ENCODE measurements at places on chromosomes 3 and 15. TPM values are rescaled to one million over a fixed set of nuclear protein-coding genes. Genes with fewer than 3 reads are reported as not detected.

Gene MORC1
- not detected for total RNA-seq

Gene FSIP1
- 0.42 TPM for total RNA-seq

Gene DUT
- total RNA-seq = 122 TPM

Gene STAB1
- 2.2 TPM for total RNA-seq

Gene OR5K2
- total RNA-seq = not detected

DNA sequence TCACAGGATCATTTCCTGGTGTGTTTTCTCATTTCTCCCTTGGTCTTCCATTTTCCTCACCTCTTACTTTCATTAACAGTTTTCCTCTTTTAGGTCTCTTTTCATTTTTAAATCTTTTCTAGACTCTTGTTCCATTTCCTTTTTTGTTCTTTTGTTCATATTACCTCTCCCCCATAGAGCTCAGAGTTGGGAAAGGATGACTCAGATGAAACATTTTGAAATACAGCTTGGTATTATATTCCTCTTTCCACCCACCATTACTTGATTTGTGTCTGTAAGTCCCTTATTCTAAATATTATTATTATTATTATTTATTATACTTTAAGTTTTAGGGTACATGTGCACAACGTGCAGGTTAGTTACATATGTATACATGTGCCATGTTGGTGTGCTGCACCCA, 153.1 kb downstream of the VGLL3 start:
- H3K4me1 ChIP-seq = no peaks in the 10 kb centered on the region
- no peaks in the 10 kb centered on the region for H3K27me3 ChIP-seq
- H3K36me3 ChIP-seq = no peaks in the 10 kb centered on the region
- no peak for DNase-seq
- no peak overlapping the region for H3K4me3 ChIP-seq

DNA sequence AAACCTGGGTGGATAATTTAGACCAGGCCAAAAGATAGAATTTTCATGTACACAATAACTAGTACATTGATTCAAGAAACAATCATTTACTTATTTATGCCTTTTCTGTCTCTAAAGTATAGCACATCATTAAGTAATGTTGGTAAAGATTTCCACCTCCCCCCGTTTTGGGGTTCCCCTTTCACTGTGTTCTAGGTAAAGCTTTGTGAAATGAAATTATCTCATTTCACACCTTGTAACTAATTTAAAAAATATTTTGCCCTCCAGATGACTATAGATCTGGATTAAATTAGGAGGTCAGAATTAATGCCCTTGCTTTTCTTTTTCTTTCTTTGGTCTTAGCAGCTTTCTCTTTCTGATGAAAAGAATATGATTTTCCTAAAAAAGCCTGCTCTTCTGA, 328.5 kb upstream of the TBC1D5 start:
- no peak overlapping the region for H3K27ac ChIP-seq
- no peak for DNase-seq
- no peak overlapping the region for H3K4me3 ChIP-seq
- H3K27me3 ChIP-seq = no peaks in the 10 kb centered on the region
- H3K36me3 ChIP-seq = no peaks in the 10 kb centered on the region

DNA sequence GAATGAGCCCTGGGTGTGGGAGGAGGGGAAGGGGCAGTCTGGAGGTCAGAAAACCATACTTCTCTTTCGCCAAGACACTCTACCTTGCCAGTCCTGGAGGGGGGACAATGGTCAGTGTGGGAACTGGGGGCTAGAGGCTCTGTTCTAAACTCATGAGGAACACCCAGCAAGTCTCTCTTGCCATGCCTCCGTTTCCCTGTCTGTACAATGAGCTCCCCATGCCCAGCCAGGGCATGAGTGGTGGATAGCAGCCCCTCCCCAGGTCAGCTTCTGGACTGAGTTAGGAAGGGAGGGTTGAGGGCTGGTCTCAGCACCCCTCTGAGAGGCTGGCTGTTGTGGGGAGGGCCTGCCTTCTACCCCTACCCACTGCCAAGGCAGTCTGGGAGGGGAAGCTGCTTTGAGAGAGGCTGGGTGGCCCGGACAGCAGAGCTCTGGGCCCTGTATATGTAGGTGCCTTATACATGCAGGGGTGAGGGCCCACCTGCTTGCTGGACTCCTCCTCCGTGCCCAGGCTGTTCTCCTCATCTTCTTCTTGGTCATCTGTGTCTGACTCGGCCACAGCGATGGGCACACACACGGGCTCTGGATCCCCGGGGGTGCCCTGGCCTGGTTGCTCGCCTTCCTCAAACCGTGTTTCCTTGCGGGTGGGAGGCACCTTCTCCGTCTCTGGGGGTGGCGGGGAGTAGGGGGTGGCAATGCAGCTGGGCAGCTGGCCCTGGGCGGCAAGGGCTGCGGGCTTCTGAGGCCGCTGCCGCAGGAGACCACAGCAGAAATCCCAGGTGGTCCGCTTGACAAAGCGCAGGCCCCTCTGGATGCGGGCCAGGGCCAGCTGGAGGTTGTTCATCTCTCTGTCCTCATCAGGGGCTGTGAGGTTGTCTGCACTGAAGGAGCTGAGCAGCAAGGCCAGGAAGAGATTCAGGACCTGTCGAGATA, 68.8 kb downstream of the SCN5A start:
- no peak overlapping the region for H3K4me3 ChIP-seq
- H3K36me3 ChIP-seq = no peaks in the 10 kb centered on the region
- peaks cover 2% of the 10 kb centered on the region for H3K27me3 ChIP-seq
- no peak overlapping the region for H3K27ac ChIP-seq
- H3K4me1 ChIP-seq = peaks cover 23% of the 10 kb centered on the region

Gene SAMMSON
- not detected for total RNA-seq

Gene MLF1
- 121 TPM for total RNA-seq

Gene CEMIP
- total RNA-seq = 0.18 TPM

DNA sequence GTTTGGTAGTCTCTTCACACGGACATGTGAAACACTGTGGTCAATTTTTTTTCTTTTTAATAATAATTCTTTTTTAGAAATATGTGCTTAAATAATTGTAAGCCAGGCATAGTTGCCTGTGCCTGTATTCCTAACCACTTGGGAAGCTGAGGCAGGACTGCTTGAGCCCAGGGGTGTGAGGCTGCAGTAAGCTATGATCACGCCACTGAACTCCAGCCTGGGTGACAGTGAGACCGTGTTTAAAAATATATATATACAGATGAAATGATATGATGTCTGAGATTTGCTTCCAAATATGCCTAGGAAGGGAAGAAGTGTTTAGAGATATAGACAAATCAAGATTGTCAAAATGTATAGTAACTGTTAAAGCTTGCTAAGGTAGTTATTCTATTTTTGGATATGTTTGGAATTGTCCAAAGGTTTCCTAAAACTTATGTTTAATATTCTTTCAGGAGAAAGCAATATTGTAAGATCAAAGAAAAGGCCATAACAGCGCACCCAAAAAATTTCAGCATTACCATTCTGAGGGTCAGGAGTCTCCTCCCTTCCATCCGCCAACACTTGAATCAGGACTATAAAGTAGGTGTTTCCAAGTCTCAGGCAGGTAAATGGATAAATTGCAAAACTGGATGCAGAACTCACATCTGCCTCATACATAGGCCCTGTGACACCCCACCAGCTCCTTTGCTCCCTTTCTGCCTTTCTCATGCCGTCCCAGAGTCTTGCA, 532 bp upstream of the SELENOT start:
- H3K4me3 ChIP-seq = peak overlapping the region; percentile 84
- H3K27ac ChIP-seq = peak overlapping the region; percentile 94
- H3K4me1 ChIP-seq = peaks cover 26% of the 10 kb centered on the region

DNA sequence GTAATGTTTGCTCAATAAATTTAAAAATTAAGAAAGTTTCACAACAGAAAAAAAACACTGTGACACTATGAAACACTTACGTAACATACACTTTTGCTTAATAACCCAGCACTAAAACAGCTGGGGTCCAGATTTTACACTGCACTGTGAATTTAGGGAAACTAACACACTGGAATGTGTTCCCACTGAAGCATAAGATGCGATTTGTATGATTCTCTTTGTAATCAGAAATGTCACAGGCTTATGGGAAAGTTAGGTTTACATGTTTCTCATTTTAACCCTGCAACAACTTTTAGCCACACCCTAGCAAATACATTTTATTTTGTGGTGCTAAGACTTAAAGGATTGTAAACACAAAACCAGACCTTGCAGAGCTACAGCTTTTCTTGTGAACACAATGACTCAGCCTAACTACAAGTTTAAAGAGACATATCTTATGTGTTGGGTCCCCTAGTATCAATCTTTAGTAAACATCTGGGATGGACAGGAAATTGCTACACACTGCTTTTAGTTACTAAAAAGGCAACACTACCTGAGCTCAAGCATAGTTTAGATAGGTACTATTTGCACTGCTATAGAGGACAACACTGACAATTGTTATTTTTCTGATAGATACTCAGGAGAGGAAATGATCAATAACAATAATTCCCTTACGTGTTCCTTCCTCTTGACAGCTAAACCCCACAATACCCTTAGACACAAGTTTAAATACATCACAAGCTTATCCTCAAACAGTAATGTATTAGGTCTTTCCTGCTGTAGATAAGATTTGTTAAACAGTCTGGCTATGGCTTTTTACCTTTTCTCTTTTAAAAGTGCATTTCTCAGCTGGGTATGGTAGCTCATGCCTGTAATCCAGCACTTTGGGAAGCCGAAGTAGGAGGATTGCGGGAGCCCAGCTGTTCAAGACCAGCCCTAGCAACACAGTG, 3.8 kb downstream of the PLD1 start:
- no peaks in the 10 kb centered on the region for H3K27me3 ChIP-seq
- H3K4me1 ChIP-seq = peaks cover 5% of the 10 kb centered on the region
- DNase-seq = peak; percentile 69
- peak overlapping the region; percentile 25 for H3K27ac ChIP-seq

Gene SLC15A2
- total RNA-seq = 2.7 TPM

Gene RLBP1
- not detected for total RNA-seq

DNA sequence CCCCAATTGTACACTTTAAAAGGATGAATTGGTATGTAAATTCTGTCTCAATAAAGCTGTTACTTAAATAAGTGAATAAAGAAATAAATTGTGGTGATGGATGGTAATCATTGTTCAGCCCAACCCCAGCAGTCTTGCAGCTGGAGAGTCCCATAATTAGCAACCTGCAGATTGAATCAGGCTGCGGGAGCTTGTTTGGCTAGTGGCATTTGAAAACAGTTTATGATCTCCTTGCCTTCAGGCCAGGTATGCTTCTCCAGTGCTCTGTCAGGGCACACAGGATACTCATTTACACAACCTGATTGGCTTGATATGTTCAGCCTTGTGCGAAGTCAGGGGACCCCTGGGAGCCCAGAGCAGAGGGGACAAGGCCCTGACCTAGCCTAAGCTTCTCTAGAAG, 16.5 kb upstream of the TSEN2 start:
- no peak overlapping the region for H3K27ac ChIP-seq
- no peaks in the 10 kb centered on the region for H3K4me1 ChIP-seq
- no peak overlapping the region for H3K4me3 ChIP-seq
- no peak for DNase-seq

DNA sequence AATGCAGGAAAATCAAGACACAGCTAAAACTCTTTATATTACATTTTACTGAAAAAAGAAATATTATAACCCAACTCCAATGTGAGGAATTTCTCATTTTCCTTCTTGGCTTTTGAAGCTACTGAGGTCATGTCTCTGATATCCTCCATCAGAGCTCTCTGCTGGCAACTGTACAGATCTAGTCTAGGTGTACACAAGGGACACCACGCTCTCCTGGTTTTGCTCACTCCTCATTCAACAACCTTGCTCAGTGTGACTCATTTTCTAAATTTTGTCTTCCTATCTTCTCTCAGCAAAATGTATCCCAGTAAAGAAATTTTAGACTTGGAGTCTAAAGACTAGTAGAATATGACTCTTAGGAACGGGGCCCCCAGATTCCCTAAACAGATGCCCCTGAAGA, 144.3 kb downstream of the KCNMB2 start:
- H3K27me3 ChIP-seq = no peaks in the 10 kb centered on the region
- H3K27ac ChIP-seq = no peak overlapping the region
- H3K4me1 ChIP-seq = peaks cover 4% of the 10 kb centered on the region
- H3K36me3 ChIP-seq = no peaks in the 10 kb centered on the region
- no peak overlapping the region for H3K4me3 ChIP-seq
- DNase-seq = no peak

DNA sequence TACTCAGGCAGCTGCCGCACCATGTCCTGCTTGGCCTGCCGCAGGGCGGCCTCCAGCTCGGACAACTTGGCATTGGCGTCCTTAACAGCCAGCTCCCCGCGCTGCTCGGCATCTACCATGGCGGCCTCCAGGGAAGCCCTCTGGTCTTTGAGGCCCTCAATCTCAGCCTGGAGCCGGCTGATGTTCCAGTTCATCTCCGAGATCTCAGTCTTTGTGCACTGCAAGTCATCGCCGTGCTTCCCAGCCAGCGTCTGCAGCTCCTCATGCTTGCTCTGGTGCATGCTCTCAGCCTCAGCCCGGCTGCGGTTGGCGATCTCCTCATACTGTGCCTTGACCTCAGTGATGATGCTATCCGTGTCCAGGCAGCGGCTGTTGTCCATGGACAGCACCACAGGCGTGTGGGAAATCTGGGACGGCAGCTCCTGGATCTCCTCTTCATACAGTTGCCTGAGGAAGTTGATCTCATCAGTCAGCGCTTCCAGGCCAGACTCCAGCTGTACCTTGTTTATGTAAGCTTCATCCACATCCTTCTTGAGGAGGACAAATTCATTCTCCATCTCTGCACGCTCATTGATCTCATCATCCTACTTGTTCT, 15.5 kb upstream of the PSTPIP1 start:
- H3K27ac ChIP-seq = no peak overlapping the region
- no peak overlapping the region for H3K4me3 ChIP-seq
- no peaks in the 10 kb centered on the region for H3K27me3 ChIP-seq
- DNase-seq = no peak

DNA sequence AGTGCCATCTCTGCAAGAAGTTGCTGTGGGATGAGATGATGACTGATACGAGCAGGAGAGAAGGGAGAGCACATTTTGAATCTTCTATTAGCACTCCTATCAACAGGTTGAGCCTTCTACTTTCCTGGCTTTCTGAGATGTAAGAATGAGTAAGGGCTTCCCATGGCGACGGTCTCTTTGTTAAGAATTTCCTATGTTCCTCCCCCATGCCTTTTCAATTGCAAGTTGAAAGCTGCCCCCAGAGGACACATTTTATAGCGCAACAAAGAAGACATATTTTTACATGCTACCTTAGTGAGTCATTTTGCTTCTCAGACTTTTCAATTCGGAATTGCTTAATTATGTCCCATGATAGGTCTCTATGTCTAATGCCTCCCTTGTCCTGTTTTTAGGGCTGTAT, 71.3 kb upstream of the LRTM1 start:
- no peak overlapping the region for H3K27ac ChIP-seq
- DNase-seq = peak; percentile 26
- no peaks in the 10 kb centered on the region for H3K36me3 ChIP-seq
- peaks cover 19% of the 10 kb centered on the region for H3K4me1 ChIP-seq
- H3K27me3 ChIP-seq = no peaks in the 10 kb centered on the region

- peaks cover 12% of the 10 kb centered on the region for H3K4me1 ChIP-seq
- no peaks in the 10 kb centered on the region for H3K36me3 ChIP-seq
- no peak overlapping the region for H3K4me3 ChIP-seq
- H3K27ac ChIP-seq = no peak overlapping the region
- no peaks in the 10 kb centered on the region for H3K27me3 ChIP-seq
- no peak for DNase-seq
Measured at GRCh38 chr15:62775932-62776331, 266.6 kb upstream of the TPM1 start.

Gene MOBP
- total RNA-seq = not detected

GRCh38 chr15:34709866-34710265, 44.9 kb downstream of the GJD2 start:
- H3K36me3 ChIP-seq = no peaks in the 10 kb centered on the region
- H3K27me3 ChIP-seq = no peaks in the 10 kb centered on the region
- H3K4me1 ChIP-seq = peaks cover 11% of the 10 kb centered on the region

Gene ADGRG7
- 46.5 TPM for total RNA-seq

GRCh38 chr3:124453189-124453588, 277.1 kb upstream of the UMPS start:
- no peaks in the 10 kb centered on the region for H3K4me1 ChIP-seq
- no peak overlapping the region for H3K27ac ChIP-seq
- DNase-seq = no peak

Data from cardiac muscle cell (in vitro differentiated cells and primary cell).